WTC11 (cell line): ENCODE measurements at places on chromosomes 12 and 14. TPM values are rescaled to one million over a fixed set of nuclear protein-coding genes. Genes with fewer than 3 reads are reported as not detected.

DNA sequence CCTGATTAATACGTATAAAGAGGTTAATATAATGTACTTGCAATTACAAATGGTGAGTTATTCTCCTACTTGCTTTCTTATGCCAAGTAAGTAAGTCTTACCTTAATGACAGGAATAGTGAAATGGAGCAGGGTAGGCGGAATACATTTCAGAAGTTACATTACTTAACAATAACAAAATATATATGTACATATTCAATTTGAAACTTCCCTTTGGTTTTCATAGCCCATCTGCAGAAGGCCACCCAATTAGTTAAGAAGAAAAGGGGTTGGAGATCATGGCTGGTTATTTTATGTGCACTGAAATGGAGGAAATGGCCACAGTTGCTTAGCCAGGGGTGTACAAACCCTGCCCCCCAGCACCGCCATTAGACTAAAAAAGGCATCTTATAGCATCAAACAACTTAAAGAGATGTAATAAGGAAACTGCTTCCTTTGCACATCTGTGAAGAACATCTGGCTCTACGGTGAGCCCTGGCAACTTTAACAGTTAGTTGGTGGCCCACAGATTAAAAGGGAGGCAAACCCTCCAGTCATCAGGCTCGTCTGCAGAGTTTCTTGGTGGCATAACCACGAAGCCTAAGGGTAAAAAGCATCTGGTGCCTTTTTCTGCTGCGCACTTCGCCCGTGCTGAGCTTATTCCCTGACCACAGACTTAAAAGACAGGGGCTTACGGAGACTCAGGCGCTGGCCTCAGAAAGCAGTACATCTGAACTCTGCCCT lies 38.8 kb upstream of the DACT1 start:
- no peak for DNase-seq

DNA sequence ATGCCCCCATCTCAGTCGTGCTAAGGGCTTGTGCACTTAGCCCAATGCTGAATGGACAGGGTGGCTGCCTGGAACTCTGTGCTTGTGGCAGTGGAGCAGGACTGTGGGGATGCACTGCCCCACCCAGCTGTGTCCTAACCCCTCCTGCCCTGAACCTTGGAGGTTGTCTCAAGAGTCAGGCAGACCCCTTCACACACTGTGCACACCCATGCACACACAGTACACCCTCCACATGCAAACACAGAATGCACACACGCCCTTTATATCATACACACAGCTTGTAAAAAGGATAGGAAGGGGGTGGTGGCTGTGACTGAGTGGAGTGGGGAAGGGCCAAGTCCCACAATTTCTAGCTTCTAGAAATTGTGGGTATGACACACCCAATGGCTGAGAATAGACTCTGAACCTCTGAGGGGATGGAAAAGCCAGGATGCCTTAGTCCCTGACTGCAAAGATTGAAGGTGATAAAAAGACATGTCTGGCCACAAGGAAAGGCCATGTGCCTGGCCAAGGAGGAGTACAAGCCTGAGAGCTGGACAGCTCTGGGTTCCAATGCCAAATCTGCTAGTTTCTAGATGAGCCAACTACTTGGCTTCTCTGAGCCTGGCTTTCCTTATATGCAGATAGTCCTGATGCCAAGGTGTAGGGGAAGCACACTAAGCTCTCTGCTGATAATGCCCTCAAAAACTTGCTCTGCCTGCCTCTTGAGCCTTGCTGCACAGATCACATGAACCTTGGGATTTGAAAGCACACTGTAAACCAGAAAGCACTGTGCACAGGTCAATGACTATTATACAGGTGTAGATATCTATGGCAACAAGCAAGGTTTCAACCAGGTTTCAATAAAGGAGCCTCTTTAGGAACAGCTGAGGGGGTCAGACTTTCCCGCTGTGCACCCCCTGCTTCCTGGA lies 8.4 kb downstream of the KRT8 start:
- no peak for DNase-seq

GRCh38 chr12:14607568-14607967 lies 39.9 kb upstream of the PLBD1 start:
- DNase-seq: no peak

Gene TCL1B
- total RNA-seq: 5.7 to 7.2 TPM (median 7.0 TPM) in 3 replicates

DNA sequence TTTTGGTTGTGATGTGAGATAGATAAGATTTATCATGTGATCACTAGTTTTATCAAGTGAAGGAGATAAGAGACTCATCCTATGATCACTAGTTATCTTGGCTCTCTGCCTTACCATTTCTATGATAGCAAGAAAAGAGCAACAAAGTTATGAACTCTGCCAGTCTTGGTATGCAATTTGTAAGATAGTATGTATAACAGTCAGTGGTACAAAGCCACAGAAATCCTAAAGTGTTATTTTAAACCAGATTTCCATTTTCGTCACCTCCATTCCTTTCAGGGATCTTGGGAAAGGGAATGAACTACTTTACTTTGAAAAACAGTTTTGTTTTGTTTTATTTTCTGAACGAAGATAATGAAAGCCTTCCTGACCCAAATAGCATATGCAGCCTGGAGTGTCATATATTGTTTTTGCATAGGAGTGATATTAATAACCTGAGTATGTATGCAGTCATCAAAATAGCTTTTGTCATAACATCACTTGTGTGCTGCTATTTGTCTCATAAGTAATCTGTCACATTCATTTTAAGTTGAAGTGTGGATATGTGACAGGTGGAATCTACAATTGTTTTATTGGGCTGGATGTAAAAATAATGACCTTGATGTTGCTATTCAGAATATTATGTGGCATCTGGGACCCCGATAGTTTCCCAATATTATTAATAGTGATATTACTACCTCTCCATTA lies 35.0 kb downstream of the FLRT2 start:
- no peak for DNase-seq
